Stimulated activated CD8-positive, alpha-beta memory T cell treated with anti-CD3 and anti-CD28 coated beads, Interleukin-2, amount 100 ng/mL, for 1 hour (primary cell): ENCODE measurements at places on chromosomes 4 and X.

- no peak for DNase-seq
Measured at GRCh38 chrX:42695800-42696358, 82.1 kb downstream of the PPP1R2C start.

GRCh38 chr4:3656416-3657356 lies 109.5 kb upstream of the ADRA2C start:
- no peak for DNase-seq

DNA sequence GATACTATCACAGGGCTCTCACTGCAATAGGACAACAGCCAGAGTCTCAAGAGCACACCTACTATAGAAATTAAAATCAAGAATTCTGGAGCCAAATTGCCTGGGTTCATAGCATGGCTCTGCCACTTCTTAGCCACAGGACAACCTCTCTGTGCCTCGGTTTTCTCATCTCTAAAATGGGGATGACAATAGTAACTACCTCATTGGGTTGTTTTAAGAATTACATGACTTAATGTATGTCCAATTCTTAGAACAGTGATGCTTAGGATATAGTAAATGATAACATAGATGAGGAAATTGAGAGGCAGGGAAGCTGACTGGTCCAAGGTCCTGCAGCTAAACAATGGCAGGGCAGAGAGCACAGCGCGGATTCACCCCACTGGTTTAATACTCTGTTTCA lies 11.0 kb upstream of the ODAPH start:
- no peak for DNase-seq

GRCh38 chr4:71186566-71187403 lies 152.0 kb upstream of the SLC4A4 start:
- no peak for DNase-seq

DNA sequence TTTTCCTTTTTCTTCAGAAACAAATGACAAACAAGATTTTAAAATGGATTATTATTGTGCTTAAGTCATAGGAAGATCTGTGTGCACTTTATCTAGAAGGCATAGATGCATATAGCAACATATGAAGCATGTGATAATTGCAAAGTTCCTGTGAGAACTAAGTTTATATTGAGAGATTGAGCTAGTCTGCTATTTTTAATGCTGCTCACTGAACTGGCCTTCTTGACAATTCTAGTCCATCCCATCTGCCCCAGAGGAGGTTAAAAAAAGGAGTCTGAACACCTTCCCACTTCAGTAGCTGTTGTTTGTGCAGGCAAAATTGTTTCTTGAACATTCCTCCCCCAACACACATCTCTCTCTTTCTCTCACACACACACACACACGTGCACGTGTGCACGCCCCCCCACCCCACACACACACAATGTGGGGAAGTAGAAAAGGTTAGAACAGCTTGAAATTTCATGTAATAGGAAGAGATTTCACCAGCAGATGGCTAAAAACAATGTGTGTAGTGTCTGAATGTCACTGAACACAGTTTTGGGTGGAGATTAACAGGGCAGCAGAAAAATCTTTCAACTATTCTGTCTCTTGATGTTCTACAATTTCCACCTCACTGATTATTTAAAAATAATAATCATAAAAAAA lies 108.0 kb downstream of the GPM6A start:
- DNase-seq = no peak

DNA sequence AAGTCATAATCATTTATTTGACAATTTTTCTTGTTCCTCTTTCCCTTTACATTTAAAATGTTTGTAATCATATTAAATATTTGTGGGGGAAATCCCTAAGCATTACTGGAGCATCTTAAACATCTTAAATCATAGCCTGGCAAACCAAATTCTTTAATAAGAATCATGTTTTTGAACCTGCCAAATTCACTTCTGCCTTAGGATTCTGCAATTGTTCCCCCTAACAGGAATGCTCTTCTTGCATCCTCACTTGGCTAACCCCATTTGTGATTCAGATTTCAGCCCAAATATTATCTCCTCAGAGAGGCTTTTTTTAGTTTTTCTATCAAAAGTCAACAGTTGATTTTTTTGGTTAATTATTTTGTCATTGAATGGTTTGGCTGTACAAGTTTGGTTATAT lies 241.1 kb downstream of the MAPK10 start:
- DNase-seq = no peak

DNA sequence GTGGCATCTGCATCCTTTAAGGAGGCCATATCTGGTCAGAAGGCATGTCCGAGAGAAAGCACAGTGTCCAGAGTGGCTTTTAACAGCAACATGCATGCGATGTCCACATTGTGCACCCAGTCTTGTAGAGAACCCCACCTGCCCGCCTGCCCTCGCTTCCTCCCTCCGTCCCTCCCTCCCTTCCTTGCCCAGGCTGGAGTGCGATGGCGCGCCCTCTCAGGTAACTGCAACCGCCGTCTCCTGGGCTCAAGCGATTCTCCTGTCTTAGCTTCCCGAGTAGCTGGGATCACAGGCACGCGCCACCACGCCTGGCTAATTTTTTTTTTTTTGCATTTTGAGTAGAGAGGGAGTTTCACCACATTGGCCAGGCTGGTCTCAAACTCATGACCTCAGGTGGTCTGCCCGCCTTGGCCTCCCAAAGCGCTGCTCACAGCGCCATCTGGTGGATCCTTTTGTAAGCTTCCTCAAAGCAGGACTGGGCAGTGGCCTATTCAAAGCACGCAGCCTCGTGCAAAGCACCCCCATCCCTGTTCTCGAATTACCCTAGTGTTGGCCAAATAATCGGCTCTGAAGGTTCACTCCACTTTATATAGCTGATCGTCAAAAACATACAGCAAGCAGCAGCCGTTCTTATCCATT lies 15.0 kb downstream of the BRCC3 start:
- DNase-seq = no peak

DNA sequence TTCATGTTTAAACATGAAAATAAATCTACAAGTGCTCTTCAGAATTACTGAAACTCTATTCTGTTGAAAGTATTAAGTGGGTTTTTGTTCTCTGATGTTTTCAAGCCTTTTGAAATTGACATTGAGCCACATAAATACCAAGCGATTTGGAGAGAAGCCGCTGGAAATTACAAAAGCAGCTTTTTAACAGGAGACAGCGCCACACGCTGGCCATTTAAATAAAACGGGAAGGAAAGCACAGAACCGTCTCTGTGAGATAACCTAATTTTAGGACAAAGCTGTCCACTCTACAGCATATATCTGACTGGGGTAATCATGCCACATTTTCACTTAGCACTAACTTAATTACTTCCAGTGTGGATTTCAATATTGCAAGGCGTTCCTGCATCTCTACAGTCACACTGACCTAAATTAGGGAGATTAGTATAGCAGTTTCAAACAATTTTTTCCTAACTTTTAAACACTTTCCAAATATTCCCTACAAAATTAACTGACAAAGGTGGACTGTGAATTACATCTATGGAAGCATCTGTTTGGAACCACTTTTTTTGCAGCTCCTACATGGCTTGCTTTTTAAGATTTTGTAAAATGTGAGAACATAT lies 6.8 kb upstream of the ANOS1 start:
- no peak for DNase-seq

- no peak for DNase-seq
Measured at GRCh38 chr4:13496605-13497004, 12.5 kb upstream of the RAB28 start.

DNA sequence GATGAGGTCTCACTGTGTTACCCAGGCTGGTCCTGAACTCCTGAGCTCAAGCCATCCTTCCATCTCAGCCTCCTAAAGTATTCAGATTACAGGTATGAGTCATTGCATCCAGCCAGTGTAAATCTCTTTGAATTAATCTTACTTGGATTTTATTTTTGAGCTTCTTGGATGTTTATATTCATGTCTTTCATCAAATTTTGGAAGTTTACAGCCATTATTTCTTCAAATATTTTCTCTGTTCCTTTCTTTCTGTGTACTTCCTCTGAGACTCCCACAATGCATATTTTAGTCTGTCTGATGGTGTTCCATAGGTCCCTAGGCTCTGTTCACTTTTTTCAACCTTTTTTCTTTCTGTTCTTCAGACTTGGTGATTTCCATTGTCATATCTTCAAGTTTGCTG lies 34.9 kb downstream of the ZCCHC13 start:
- DNase-seq = no peak

DNA sequence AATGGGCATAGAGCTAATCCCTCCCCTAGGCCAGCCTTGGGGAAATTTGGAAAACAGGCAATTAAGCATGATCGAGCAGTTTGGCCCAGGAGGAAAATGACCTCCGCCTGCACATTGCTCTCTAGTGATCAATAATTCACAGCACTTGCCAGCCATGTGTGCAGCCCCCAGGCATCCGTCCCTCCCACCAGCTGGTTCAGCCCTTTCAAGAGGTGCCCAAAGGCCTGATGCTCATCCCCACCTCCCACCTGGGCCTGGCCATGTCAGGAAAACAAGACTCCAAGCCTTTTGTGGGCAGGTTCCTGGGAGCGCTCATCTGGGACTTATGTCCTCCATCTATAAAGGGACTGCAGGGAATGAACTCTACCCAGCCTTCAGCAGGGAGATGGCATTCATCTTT lies 17.5 kb upstream of the PPP2R2C start:
- DNase-seq = no peak

- DNase-seq = no peak
Measured at GRCh38 chrX:103513067-103513466, 6.2 kb downstream of the RAB40A start.

DNA sequence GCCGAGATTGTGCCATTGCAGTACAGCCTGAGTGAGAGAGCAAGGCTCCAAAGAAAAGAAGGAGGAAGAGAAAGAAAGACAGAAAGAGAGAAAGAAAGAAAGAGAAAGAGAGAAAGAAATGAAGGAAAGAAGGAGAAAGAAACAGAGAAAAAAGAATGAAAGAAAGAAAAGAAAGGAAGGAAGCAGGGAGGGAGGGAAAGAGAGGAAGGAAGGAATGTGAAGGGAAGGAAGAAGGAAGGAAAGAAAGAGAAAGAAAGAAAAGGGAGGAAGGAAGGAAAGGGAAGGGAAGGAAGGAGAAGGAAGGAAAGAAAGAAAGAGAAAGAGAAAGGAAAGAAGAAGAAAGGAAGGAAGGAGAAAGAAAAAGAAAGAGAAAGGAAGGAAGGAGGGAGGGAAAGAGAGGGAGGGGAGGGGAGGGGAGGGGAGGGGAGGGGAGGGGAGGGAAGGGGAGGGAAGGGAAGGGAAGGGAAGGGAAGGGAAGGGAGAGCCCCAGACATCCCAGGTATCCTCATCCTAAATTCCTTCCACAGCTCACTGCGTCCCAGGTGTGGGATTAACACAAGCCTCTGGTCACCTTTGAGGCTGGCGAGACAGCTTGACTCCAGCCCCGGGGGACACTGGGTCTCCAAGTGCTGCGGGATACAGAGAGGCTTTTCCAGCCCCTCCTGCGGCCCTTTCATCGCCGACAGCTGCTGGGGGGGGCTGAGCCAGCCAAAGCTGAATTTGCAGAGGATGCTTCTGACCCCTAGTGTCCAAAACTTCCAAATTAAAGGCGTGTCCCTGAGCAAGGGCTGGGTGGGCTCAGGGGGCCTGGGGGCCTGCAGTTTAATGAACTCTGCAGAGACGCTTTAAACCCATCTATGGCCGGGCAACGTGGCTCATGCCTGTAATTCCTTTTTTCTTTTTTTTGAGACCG lies 24.2 kb upstream of the CSF2RA start:
- no peak for DNase-seq

DNA sequence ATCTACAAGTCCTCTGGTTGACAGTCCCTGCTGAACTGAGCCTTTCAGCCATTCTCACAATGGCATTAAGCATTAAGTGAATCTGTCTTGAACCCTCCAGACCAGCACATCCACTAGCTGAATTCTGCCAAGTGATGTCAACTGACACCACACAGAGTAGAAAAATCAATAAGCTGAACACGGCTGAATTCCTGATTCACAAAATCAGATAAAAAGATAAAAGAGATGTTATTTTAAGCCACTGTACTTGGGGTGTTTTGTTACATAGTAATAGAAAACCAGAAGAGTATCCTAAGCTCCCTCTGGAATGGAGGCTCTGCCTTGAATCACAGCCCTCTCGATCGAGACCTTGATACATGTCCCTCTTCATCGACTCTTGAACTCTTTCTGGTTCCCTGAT lies 336.5 kb downstream of the DMD start:
- DNase-seq = no peak

GRCh38 chr4:8257854-8258253 lies 11.7 kb upstream of the HTRA3 start:
- no peak for DNase-seq

GRCh38 chrX:79117078-79117477 lies 27.4 kb upstream of the GPR174 start:
- no peak for DNase-seq

GRCh38 chr4:55444827-55445226 lies 49.1 kb downstream of the TMEM165 start:
- DNase-seq = no peak

- no peak for DNase-seq
Measured at GRCh38 chr4:24209906-24210305, 320.1 kb upstream of the PPARGC1A start.

GRCh38 chr4:36192922-36193321 lies 51.4 kb downstream of the ARAP2 start:
- DNase-seq = no peak

DNA sequence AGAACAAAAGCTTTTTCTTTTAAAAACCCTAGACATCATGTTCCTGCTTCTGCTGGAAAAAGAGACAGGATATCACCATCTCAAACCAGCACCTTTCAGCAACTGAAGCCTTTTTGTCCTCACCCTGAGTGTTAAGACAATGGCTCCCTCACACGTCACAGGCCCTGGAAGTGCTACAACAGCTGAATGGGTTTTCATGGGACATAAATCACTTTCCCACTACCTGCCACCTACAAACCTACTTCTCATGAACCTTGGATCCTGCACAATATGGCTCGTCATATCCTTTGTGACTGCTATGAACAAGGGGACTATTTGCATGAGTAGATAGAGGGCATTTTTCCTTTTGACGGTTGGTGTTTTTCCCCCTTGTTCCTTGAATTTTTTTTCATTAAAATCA lies 93.6 kb downstream of the TSPAN5 start:
- DNase-seq = no peak

DNA sequence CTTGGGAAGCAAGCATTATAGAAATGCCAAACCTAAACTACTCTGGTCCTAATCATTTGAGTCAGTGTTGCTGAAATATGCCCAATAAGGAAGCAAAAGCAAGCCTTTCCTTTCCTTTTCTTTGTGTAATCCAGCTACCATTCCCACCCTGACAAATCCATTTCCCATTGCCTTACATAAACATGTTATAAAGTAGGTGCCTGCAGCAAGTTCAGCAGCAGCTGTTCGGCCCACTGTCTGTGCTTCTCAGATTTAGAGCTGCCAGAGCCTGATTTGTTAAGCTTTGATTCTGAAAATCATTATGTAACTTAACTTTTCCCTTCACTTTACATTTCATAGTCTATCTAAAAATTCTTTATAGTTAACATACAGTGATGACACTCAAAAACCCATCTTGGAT lies 148.6 kb downstream of the EPHA5 start:
- DNase-seq = no peak

- no peak for DNase-seq
Measured at GRCh38 chr4:79334783-79335182, 8.9 kb upstream of the NAA11 start.

DNA sequence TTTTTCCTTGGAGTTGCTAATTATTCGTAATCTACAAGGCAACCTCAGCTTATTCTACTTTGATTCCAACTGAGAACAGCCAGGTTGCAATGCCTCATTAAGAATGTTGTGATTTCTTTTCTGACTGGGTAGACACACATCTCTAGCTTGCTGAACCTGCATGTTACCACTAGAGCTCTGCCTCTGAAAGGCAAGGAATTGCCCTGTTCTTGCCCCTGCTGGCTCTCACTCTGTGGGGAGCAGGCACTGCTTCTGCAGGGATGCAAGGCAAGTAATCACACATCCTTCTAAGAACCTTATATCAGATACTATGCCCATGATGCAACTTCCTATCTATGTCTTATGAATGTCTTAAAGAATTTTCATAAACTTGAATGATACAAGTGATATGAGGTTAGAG lies 503.2 kb downstream of the PACRGL start:
- DNase-seq = no peak
